Choroid plexus epithelial cell (primary cell): ENCODE measurements at places on chromosomes 3 and 15.

GRCh38 chr15:44296625-44297524 is 8.4 kb downstream of the GOLM2 start:
- DNase-seq: peak; percentile 82

DNA sequence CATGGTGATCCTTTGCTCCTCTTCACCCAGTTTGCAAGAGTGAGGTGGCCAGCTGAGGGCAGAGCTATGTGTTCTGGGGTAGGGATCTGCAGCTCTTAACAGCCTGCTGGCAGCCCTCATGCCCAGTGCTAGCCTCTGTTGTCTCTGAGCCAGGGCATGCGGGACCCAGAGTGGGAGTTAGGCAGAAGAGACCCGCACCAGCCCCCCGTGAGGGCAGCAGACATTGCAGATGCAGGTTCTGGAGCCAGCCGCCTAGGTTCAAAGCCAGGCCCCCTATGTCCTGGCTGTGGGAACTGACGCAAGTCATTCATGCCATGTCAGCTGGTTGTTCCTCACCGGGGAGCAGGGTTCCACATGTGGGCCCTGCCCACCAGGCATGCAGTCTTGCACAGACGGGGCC is 74.7 kb downstream of the DNAJB8 start:
- DNase-seq: no peak

- DNase-seq: peak; percentile 60
Measured at GRCh38 chr15:95603802-95604201, 726.7 kb upstream of the NR2F2 start.

DNA sequence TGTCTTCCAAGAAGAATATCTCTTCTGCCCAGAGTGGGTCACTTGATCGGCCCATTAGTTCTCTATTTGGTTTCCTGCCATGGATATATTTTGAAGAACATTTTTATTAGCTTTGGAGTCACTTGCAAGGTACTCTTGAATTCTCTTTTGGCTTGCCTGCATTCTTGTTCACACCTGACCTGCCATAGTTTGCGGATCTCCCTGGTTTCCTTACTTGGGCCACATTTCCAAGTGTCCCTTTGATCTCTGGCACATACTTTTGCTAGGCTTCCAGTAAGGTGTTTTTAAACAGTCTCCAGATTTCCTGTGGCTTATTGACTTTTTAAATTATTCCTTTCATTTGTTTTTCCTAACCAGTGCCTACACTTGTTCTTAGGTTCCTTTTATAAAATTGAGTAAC is 488.5 kb upstream of the MDFIC2 start:
- DNase-seq: no peak

GRCh38 chr15:80638553-80639167 is 56.5 kb upstream of the ABHD17C start:
- no peak for DNase-seq

DNA sequence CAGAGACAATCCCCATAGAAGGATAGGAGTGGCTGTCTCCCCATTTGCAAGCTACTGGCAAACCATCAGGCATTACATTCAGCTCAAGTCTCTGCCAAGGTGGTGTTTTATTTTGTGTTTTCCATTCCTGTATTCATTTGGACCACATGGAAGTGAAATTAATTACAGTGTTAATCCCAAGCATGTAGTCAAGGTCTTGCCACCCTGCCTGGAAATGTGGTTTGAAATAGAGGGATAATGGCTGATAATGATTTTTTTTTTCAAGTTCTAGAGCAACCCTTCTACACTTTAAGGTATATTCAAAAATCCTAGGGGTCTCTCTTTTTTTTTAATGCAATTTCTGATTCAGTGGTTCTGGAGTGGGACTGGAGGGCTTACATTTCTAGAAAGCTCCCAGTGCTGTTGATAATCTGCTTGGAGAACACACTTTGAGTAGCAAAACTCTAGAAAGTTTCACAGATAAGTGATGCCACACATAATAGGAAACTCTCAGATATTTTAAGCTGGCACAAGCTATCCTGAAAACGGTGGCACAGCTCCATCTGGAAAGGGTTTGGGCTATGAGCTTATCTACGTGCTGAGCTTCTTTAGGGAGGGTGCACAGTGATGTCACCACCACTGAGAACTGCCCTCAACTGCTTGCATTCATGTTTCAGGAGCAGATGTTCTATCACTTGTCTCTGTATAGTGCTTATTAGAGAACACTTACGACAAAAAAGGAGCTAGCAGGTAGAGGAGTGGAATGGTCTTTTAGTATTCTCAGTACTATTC is 140.1 kb upstream of the IL12A start:
- DNase-seq: no peak

- peak; percentile 54 for DNase-seq
Measured at GRCh38 chr3:120487191-120487650, 36.4 kb upstream of the FSTL1 start.

GRCh38 chr3:37279236-37279635 is 104.9 kb upstream of the LRRFIP2 start:
- DNase-seq: peak; percentile 40

GRCh38 chr15:86193716-86194380 is 114.2 kb downstream of the AGBL1 start:
- DNase-seq: no peak

DNA sequence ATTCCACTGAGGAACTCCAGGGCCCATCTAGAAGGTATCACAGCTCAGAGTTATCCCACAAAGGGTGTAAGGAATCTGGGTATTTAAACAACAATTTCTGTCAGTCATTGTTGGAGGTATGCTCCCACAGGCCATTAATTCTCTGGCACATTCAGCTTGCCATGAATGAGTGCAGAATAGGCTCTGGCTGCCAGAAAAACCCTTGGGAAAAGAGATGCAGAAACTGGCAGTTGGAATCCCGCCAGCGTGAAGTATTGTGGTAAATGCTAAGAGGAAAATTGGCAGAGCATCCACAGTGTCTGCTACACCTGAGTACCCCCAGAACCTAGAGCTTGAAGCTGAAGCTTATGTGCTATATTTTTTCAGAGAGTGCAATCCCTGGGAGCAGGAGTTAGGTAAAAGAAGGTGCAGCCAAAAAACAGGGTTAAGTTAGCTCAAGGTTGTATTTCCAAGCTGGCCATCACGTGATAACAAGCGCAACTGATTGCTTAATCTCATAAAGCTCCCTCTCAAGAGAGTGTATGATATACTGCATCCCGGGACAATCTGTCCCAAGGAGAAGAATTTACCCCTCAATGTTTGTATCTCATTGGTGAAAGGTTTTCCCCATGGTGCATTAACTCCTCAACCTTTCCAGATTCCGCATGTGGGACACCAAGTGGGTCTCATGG is 94.2 kb upstream of the ACP3 start:
- no peak for DNase-seq
